ENCODE measurements at places on chromosomes 1 and 21.

GRCh38 chr1:67314696-67315095 lies 7.0 kb downstream of the IL12RB2 start:
- no peak for DNase-seq

DNA sequence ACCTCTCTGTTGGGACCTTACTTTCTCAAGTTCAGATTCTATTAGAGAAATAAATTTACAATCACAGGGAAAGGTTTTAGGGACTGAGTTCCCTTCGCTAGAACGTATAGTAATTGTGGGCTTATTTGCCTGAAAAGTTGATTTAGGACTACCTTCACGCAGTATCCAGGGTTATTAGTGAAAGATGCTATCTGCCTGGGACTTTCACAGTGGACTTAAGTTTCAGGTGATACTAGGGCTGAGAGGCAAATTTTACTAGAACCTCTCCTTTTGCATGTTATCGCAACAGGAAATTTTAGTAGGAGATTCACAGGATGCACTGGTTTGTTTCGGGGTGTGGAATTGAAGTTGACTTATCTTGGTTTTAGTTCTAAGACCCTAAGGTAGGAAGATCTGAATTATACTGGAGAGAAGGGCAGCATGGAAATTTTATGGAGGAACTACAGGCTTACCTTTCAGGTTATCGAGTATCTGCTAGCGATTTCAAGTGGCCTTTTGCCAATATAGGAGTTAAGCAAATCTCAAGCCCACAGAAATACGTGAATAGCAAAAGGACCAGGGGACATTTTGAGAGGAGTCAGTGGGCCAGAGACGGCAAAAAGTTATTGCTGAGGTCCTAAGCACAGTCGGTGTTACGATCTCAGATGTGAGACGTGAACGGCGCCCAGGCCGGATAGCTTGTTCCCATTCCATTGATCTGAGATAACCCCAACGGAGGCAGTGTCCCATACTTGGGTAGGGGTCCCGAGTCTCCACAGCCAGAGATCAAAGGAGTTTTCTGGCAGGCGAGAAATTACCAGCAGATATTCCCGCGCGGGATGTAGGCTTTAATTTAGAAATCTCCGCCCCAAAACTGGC lies 723 bp upstream of the GNAI3 start:
- no peak for DNase-seq

- DNase-seq: no peak
These were observed 8.6 kb downstream of the CSTB start for GRCh38 chr21:43767498-43767983.

DNA sequence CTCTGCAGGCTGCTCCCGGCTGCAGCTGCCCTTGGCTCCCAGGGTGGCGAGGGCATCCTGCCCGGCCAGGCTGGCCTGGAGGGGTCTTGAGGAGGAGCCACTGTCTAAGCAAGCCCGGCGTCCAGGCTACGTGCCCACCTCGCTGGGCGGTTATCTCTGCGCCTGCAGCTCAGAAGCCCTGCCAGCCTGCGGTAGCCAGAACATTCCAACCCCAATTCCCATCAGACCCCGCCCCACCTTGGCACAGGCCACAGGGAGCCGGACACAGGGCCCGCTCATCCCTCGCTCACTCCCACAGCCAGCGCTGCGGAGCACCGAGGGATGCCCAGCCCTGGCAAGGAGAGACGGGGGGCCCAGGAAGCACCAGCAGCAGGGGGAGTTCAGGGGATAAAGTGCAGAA lies 53.9 kb downstream of the MEGF6 start:
- peak; percentile 83 for DNase-seq

GRCh38 chr21:44905728-44906090 lies 15.0 kb downstream of the ITGB2 start:
- no peak for DNase-seq

DNA sequence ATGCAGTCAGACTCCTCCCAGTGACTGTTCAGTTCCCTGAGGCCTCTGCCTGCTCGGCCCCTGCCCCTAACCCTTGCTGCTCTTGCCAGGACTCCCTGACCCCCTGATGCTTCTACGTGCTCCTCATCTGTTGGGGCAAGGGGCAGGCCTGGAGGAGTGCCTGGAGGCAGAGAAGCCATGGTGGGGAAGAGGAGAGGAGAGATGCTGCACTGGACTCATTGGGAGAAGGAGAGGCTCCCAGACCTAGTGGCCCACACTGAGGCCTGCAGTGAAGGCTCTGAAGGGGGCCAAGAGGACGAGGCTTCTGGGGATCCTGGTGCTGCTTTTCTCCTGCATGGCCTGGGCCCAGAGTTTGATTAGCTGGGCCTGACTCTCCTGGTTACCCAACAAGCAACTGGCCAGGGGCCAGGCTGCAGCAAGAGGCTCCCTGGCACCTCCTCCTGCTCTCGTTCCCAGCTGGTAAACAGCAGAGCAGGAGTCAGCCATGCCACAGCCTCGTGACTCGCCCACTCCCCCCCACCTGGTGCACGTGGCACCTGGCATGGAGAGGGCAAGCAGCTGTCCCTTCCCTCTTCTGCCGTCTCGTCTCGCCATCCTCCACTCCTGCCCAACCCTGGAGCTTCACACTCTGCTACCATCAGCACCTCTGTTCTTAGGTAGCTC lies 847 bp upstream of the RORC start:
- peak; percentile 21 for DNase-seq

GRCh38 chr1:24104854-24105253 lies 7.1 kb downstream of the MYOM3 start:
- no peak for DNase-seq

GRCh38 chr1:30523055-30524020 lies 200.0 kb downstream of the MATN1 start:
- DNase-seq: no peak

- peak; percentile 68 for DNase-seq
These were observed 22.1 kb downstream of the TP73 start for GRCh38 chr1:3674100-3675094.

DNA sequence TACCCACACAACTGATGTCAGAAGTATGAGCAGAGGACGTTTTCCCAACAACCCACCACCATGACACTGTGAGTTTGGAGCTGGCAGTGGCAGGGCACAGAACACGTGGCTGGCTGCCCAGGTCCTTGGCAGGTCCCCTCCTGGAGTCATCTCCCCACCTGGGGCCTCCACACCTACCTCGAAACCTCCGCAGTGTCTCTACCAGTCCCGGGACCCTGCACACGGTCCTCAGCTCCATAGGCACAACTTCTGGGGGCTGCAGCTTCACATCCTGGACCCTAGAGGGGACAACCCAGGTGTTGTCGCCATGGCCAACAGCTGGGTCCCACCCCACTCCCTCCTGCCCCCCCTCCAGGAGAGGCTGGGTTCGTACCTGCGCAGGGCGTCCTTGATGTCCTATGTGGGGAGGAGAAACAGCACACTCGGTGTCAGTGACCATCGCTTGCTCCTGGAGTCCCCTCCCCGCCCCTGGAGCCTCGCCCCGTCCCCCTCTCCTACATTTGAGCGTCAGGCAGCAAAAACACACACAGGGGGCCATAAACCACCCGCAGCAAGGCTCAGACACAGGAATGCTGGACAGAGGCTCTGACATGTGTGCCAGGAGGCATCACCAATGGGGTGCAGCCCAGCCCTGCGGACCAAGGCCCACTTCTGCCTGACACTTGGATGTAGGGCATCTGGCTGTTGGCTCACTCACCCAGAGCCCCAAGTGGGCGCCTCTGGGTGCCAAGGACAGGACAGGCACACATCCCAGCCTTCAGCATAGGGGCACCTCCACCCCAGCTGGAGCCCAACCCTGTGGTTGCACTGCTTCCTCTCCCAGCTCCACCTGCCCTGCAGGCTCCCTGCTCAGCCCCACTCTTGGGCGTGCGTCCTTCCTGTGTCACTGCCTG lies 9.6 kb downstream of the TRIM11 start:
- DNase-seq: peak; percentile 11

GRCh38 chr1:232034556-232034955 lies 408.0 kb downstream of the DISC1 start:
- no peak for DNase-seq

DNA sequence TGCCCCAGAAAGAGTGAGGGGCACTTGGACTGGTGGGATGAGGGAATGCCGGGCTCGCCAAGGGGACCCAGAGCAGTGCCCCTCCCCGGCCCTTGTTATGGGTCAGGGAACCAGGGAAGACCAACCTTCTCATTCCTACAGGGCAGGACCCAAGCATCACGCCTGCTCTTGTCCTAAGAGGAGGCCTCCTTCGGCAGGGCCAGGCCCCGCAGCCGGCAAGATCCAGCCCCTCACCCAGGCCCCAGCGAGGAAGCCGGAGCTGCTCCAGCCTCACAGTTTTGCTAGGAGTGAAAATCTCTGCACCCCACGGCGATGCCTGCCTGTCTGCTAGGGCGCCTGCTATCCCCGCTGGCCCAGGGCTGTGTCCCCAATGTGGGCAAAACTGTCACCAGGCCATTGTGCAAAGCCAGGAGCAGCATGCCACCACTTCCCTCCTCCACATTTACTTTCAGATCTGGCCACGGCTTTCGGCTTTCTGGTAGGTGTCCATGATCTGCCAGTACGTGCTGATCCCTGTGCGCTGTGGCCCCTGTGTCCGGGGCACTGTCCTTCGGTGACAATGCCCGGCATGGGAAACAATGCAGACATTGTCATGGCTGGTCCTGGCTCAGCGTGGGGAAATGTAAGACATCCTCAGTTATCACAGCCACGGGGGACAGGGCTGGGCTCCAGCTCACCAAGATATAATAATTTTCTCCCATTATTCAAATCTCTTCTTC lies 9.6 kb downstream of the ACTRT2 start:
- DNase-seq: peak; percentile 59

DNA sequence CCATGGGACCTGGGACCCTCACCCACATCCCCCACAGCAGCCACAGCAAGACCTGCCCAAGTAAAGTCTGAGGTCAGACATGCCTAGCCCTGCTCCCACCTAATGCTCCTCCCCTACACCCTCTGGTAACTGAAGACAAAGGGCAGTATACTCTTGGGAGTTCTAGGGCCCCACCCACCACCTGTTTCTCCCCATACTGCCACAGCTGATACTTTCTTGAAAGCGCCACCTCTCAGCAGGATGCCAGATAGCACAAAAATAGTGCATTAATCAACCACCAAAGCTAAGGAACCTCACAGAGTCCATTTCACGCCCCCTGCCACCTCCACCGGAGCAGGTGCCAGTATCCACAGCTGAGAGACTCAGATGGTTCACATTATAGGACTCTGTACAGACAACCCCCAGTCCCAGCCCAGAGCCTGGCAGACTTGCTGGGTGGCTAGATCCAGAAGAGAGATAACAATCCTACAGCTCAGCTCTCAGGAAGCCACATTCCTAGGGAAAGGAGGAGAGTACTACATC lies 238.1 kb downstream of the LRRC40 start:
- DNase-seq: no peak

- DNase-seq: no peak
These were observed 6.8 kb downstream of the NES start for GRCh38 chr1:156670359-156670758.

DNA sequence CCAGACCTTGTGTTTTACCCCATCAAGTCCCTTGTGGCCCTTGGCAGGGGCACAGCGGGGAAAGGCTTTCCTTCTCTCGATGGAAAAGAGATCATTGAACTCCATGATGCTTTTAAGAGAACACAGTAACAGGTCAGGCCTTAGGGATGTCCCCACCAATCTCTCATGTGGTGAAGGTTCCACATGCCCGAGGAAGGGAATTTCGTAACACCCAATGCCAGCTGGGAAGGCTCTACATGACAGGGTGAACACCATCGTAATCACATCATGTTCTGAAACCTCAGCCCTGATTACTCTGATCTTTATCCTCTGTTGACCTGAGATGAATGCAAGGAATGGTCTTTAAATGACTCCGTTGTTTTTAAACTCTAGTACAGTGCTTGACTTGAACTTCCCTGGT lies 105.5 kb upstream of the SPAG17 start:
- no peak for DNase-seq

DNA sequence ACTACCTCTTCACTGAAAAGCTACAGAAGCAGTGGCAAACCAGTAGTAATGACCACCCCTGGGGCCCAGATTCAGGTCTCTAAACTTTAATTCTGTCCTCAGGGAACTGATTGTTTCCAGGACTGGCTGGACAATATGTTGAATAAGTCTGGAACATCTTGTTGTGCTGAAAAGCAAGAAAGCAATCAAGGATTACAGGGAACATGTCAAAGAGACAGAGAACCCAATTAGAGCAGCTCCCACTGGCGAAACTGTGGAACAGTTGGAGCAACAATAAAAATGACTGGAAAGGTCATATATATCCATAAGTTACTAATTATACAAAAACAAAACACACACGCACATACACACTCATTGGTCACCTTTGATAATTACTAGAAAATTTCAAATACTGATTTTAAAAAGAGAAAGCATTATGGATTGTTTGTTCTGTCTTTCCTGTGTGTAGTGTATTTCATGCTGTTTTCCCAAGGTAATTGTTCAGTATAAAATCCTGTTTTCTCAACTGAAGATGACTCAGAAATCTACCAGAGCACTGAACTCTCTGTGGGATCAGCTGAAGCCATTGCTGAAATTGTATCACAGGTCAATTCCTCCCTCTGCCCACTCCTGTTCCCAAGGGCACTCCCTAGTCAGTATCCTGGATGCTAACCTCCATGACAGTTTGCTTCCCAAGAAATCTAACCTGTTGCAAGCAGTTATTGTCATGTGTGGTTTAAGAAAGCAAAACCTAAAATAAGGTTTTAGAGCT lies 83.6 kb upstream of the RGS1 start:
- DNase-seq: no peak

GRCh38 chr1:228457017-228457395 lies 30.2 kb upstream of the RNF187 start:
- DNase-seq: no peak

DNA sequence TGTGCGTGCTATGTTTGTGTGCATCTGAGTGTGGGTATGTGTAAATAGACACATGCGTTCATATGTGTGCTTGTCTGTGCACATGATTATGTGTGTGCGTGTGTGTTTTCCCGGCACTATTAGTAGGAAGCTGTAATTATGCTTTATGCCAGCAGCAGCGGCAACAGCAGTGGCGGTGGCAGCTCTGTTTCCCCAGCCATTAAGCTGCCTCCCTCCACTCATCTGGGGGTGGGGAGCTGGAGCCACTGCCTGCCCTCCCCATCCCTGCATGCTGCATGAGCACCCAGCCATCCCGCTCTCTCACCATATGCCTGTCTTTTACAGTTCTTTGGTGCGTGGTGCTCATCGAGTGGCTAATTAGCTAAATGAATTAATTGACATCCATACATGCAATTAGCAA lies 30.5 kb upstream of the ACOT11 start:
- no peak for DNase-seq

DNA sequence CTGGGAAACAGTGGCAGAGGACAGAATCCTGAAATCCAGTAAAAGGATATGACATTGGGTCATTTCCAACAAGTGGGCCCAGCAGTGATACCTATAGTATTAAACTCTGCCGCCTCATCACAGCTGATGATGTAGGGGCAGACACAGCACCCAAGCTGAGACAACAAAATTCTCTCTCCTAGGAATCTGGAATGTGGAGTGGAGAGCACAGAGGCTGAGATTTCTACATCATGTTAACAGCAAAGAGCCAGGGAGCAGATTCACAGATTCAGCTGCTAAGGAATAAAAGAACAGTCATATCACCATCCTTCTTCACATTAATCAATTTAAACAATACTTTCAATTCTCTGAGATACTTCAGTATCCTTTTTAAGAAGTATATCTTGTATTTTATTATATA lies 61.9 kb downstream of the CRP start:
- no peak for DNase-seq

- no peak for DNase-seq
These were observed 7.0 kb downstream of the EFNA3 start for GRCh38 chr1:155085504-155086127.

- DNase-seq: no peak
These were observed 850.2 kb upstream of the ADAMTS5 start for GRCh38 chr21:27817074-27817473.

GRCh38 chr1:114314098-114314497 lies 160.4 kb upstream of the SYT6 start:
- DNase-seq: no peak

All from posterior cingulate gyrus (tissue), 11 donors.